NCI-H1092 (cell line): ENCODE measurements at places on chromosomes 3 and 15.
A peak's percentile ranks its signal among the peaks of the same experiment; 100 is the strongest.

DNA sequence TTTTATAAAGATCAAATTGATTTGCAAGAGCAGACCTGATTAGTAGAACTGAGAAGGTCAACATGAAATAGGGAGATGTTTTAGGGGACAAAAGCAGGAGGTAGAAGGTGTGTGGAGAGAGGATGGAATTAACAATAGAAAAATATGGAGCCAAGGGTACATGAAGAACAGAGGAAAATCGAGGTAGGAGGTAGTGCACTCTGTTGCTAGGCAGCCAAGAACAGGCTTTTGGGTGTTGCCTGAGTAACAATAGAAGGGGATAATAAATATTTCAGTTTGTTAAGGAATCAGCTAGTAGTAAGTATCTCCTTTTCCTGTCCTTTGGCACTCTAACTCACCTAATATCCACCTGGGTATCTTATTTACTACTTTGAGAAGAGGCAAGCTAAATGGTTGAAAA is 9.2 kb downstream of the SPESP1 start:
- no peak for DNase-seq

DNA sequence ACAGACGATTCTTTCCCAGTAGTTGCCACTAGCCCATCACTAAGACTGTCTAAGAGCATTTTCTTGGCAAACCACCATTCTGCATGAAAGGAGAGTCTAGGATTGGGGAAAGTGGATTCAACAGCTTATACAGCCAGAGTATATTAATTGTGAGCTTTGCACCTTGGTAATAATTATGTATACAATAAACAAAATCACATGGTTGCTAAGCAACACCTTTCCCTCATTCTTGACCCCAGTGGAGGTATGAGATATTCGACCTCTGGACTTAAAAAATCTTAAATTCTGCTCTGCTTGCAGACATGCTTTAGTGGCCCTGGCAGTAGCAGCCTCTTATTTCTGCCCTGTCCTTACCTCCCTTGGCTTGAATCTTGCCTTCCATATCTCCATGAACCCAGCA is 73.1 kb downstream of the PPP2R3A start:
- DNase-seq = no peak

- DNase-seq = no peak
These were observed 112.7 kb downstream of the TNIK start for GRCh38 chr3:171347301-171348039.

DNA sequence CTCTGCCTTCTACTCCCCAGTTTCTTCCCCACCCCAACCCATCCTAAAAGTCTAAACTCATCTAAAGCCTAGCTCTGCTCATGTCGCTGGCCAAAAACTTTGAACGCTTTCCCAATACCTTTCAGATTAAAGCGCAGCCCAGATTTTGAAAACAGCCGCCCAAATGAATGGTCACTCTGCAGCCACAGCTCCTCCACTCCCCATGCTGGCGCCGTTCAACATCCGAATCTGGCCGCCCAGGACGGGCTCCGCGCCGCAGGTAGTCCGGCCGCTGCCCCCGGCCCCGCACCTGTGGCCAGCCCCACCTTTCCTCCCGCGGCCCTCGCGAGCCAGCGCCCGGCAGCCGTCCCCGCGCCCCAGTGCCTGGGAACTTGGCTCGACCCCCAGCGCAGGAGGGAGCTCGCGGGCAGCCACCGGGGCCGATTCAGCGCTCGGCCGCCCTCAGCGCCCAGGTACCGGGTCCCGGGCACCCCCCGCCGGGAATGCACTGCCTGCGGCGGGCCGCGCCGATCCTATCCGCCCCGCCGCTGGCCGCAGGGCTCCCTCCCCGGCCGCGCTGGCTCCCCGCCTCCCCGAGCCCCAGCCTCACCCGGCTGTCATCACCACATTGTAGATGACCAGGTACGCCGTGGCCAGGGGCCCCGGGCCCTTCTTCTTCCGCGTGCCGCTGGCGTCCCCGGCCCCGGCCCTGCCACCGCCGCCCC is 417 bp downstream of the HACD2 start:
- peak; percentile 16 for DNase-seq

GRCh38 chr3:143896486-143896885 is 48.2 kb upstream of the SLC9A9 start:
- no peak for DNase-seq

- no peak for DNase-seq
These were observed 180.1 kb upstream of the PRICKLE2 start for GRCh38 chr3:64405211-64405835.

DNA sequence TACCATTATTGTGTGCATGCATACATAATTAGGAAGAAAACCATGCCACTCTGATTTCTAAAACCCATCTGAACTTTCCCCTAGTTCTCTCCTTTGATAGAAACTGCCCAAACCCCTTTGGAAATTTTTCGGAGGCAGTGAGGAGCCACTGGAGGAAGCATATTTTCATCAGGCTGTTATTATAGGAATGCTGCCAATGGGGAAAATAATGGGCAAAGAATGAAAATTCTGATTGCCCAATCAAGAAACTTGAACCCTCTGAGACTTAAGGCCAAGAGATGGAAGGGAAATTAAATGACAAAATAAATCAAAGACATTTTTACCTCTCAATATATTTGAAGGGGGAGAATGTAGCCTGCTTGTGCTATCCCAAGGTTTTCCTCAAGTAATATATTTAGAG is 376.0 kb upstream of the PDZRN3 start:
- DNase-seq = no peak

DNA sequence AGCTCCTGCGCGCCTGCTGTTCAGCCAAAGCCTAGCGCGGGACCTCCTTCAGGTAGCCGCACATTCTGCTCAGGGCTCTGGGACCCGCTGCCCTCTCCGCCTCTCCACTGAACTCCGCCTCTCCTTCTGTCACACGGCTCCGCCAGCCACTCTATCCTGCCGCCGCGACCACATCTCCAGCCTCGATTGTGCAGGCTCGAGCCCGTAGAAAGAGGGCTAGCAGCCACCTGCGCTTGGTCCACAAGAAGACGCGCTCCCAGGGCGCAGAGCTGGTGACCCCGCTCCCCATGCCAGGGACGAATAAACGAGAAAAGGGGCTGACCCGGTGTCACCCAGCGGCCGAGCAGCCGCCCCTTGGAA is 1.1 kb upstream of the VIPR1 start:
- DNase-seq = no peak

DNA sequence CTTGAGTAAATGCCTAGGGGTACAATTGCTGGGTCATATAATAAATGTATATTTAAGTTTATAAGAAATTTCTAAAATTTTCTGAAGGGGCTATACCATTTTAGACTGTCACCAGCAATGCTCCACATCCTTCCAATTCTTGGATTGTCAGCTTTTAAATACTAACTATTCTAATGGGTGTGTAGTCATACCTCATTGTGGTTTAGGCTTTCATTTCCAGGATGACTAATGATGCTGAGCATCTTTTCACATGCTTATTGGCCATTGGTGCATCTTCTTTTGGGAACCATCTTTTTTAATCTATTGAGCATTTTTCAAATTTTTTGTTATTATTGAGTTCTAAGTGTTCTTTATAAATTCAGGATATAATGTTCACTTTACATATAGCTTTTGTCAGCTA is 52.5 kb upstream of the CORO2B start:
- DNase-seq = no peak

GRCh38 chr3:174423936-174424335 is 435.2 kb upstream of the NAALADL2 start:
- DNase-seq = no peak

- no peak for DNase-seq
These were observed 30.6 kb upstream of the PIAS1 start for GRCh38 chr15:68023307-68024101.

DNA sequence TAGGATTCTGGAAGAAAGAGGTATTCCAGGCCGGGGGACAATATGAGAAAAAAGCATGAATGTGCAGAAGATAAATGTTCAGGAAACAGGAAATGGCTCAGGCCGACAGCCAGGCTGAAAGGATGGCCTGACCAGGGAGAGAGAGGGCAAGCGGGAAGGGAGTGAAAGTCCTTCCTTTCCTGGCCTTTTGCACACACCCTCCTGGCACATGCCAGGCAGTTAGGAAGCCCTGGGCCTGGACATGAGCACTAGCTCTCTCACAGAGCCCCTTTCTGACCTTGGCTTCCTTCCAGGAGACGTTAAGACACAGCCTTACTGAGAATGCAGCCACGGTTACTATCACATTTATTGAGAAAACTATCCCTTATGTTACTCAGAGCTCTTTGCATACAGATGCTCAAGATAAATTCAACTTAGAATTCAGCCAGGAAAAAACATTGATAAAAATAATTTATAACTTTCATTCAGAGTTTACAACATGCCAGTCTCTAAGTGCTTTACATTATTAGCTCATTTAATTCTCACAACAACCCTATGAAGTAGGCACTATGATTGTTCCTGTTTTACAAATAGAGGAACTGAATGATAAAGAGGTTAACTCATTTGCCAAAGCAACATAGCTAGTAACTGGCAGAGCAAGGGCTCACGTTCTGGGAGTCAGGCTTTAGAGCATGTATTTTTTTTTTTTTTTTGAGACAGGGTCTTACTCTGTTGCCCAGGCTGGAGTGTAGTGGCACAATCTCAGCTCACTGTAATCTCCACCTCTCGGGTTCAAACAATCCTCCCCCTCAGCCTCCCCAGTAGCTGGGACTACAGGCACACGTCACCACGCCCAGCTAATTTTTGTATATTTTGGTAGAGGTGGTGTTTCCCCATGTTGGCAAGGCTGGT is 39.4 kb upstream of the SMAD3 start:
- no peak for DNase-seq

DNA sequence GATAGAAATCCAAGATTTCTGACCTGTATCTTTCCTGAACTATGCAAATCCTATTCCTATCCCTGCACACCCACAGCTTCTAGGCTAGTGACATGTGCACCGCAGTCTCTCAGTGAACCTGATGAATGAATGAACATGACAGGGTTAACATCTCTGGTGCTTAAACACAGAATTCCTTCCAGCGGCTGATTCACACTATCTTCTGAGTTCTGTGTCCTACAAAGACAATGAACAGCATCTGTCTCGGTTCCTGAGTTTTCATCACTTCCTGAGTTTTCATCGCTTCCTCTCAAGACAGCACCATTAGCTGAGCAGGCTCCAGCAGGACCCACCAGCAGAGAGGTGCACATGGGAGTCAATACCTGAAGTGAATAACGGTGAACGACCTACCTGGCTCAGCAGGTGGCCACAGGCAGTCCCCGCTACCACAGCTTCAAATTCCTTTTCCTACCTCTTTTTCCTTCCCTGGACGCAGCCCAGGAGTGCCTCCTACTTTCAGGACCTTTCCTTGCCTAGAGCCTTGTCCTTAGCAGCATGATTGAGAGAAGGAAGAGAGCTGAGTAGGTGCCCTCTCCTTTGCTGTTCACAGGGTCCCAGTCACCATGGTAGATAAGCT is 113.5 kb downstream of the IGF2BP2 start:
- no peak for DNase-seq

- no peak for DNase-seq
These were observed 72.3 kb downstream of the CHSY1 start for GRCh38 chr15:101179341-101180153.

DNA sequence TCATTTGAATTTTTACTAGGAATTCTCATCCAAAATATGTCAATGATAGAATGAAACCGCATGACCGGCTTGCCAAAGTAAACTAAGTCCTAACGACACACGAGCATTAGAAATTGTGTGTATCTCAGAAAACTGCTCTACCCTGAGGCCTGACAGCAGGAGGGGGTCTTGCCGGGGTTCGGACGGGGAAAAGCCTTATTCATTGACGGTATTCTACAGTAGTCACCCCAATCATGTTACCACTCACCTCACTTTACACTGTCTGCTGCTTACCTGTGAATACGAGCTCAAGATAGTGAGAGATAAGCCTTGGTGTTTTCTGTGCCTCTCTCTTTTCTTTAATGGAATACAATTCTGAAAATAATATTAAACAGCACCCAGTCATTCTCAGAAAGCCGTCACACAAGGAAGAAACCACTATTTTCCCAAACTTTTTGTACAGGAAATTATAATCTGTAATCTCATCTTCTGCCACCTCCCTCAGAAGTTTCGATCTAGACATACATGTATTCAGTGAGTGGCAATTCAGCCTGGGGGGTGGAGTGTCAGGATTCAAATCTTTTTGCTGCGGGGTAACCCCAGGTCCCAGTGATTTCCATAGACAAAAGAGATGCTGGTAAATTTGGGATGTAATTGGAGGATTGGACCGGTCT is 492 bp upstream of the FAM43A start:
- DNase-seq = no peak

DNA sequence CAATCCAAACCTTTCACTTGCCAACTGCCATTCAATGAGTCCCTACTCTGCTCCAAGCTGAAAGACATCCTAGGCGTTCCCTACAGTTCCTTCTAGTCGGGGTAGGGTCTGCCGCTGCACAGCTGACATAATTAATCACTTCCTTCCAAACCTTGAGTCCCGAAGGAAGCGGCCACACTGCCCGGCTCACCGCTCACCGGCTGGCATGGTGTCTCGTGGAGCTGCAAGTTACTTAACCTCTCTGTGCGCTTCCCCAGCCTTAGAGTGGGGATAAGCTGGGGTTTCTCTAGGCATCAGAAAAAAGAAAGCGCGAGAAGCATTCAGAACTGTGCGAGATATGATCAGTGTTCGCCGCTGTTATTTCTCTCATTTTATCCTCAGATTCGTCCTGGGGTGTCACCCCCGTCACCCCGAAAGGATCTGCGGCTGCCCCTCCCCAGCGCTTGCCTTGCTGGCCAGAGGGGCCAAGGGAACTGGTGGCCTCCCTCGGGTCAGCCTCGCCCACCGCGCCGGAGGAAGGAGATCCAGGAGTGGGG is 748 bp downstream of the MRPS25 start:
- no peak for DNase-seq
